Renal cortex interstitium (tissue), 15 donors: ENCODE measurements at places on chromosomes 5 and 9. TPM values are rescaled to one million over a fixed set of nuclear protein-coding genes. Genes with fewer than 3 reads are reported as not detected.

GRCh38 chr9:135490166-135490870 is 10.2 kb upstream of the MRPS2 start:
- DNase-seq: no peak

DNA sequence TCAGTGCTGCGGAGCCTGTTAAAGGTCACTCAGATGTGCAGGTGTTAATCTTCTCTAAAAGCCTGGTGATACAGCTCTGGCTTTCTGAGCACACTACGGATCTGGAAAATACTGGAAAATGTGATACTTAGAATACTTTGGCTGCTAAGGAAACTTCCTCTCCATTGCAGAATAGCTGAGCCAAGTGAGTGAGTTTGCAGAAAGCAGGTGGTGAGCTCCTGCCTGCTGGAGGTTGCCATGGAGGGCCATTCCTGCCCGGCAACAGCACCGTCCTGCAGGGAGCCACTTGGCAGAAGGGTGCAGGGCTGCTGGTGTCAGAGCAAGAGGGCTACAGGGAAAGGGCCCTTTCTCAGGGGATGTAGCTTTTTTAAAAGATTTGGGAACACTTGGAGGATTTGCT is 40.7 kb downstream of the SECISBP2 start:
- no peak for DNase-seq

- DNase-seq: no peak
Observed at GRCh38 chr5:139314276-139314675, 20.7 kb downstream of the MATR3 start.

ATOX1 gene
- 109 TPM for polyA plus RNA-seq

VLDLR gene
- polyA plus RNA-seq: 29.9 TPM

- no peak for DNase-seq
Observed at GRCh38 chr9:94945197-94946144, 219.0 kb downstream of the AOPEP start.

- no peak for DNase-seq
Observed at GRCh38 chr9:136603901-136604814, 58.3 kb upstream of the NOTCH1 start.

- DNase-seq: no peak
Observed at GRCh38 chr9:426264-426663, 211.6 kb downstream of the DOCK8 start.

- DNase-seq: no peak
Observed at GRCh38 chr9:118003240-118003639, 299.0 kb downstream of the TLR4 start.

C9 gene
- 0.32 TPM for polyA plus RNA-seq

- no peak for DNase-seq
Observed at GRCh38 chr5:148573374-148573773, 81.0 kb downstream of the HTR4 start.

COL23A1 gene
- polyA plus RNA-seq: 5.7 TPM

GRCh38 chr9:132237481-132237880 is 75.6 kb downstream of the NTNG2 start:
- DNase-seq: no peak

- DNase-seq: no peak
Observed at GRCh38 chr5:134097211-134097749, 17.2 kb upstream of the TCF7 start.
